SK-N-SH (cell line): ENCODE measurements at places on chromosomes 1 and 21. TPM values are rescaled to one million over a fixed set of nuclear protein-coding genes. Genes with fewer than 3 reads are reported as not detected.

DNA sequence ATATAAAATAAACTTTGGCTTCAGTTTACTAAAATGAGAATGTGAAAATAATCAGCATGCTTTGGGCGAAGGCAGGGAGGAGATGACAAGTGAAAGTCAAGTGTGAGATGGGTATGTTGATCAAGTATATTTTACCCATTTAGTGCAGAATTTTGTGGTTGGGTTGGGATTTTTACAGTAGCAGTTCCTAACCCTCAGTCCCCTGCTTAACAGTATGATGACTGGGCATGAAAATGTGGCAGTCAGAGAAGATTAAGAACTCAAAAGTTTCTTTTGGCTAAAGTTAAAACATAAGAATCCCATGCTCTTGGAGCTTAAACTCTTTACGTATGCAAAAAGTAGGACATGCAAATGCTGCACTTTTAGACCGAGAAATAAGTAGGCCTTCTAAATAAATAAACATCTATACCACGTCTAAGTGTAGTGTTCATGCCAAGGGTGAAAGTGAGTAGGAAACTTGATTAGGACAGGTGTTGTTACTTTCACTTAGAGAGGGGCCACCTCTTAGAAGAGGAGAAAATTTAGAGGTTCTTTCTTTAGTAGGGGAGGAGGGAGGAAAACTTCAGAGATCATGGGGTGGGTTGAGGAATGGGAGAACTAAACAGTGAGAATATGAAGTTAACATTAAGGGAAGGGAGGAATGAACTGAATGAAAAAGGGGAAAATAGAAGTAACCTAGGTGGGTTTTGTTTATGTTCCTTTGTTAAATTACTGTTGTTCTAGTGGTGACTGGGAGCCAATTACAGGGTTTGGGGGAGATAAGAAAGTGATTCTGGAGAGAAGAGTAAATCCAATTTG, 127.8 kb downstream of the OSBPL9 start:
- H3K4me3 ChIP-seq: no peak overlapping the region
- H3K4me1 ChIP-seq: no peaks in the 10 kb centered on the region; the same call in 1 of the 2 replicates

DNA sequence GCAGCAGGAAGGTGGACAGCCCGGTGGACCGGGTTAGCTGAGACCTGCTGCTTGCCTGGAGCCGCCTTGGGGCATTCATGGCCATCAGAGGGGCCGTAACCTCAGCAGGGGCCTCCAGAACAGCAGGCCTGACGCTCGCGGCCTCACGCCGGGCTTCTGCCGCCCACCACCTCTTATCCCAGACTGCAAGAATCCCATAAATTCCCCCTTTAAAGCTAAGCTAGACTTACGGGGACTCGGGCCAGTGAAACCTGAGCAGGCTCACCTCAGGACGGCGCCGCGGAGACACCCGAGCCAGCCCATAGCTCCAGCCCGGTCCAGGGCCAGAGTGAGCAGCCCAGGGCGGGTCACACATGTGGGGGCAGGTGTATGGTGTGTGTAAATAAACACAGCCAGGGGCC, 132.3 kb downstream of the GLIS1 start:
- DNase-seq: peak; percentile 24
- no peaks in the 10 kb centered on the region for H3K36me3 ChIP-seq
- H3K4me1 ChIP-seq: peaks cover 7% of the 10 kb centered on the region; the same call in 1 of the 2 replicates
- H3K27ac ChIP-seq: no peak overlapping the region
- H3K27me3 ChIP-seq: no peaks in the 10 kb centered on the region

DNA sequence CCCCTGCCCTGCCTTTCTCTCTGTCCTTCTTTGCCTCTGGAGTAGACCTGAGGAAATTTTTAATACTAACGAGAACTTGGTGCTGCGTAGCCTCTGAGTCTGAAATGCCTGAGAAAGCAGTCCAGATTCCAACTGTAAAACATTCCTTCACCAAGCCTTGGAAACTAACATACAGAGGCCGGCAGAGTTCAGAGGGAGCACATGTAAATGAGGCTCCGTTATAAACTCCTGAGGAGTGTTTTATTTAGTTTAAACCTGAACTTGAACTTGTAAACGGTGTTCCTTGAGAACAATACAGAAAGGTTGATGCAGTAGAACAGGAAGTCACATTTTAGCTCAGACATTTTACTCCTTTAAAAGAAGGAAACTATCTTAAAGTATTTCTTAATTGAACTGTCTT, 280.7 kb downstream of the TM2D1 start:
- H3K4me3 ChIP-seq: no peak overlapping the region
- H3K27me3 ChIP-seq: no peaks in the 10 kb centered on the region
- H3K4me1 ChIP-seq: peaks cover 20% of the 10 kb centered on the region
- H3K36me3 ChIP-seq: no peaks in the 10 kb centered on the region
- no peak for DNase-seq

DNA sequence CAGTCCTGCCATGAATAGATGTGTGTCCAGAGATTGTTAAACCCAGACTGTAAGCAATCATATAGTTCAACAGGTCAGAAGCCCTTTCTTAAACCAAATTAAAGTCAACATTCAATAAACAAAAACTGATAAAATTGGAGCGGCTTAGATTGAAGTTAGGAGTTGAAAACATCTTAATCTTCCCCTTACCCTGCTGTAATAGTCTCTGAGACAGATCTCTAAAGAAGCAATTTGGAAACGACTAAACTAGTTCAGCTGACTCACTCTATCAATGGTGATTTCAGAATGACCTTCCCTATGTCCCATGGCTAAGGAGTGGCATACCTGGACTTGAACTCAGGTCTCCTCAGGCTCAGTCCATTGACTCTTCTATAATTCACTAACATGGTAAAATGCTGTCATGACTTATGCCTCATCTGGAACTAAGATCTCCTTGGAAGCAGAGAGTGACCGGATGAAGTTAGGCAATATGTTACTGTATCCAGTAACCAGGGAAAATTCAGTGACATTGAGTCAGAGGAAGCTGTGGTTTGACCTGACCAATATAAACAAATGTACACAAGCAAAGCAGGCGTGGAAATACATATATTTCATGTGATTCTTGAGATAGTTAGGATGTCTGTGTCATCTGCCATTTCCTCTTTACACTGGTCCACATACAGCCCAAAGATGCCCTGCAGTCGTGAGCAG, 30.1 kb downstream of the SGIP1 start:
- H3K27me3 ChIP-seq: no peaks in the 10 kb centered on the region
- H3K4me3 ChIP-seq: no peak overlapping the region
- peak overlapping the region; percentile 63 for H3K27ac ChIP-seq
- H3K36me3 ChIP-seq: peaks cover 5% of the 10 kb centered on the region; the same call in 1 of the 2 replicates
- peaks cover 26% of the 10 kb centered on the region for H3K4me1 ChIP-seq
- no peak for DNase-seq

GRCh38 chr1:157450106-157450505, 102.2 kb downstream of the FCRL5 start:
- H3K4me3 ChIP-seq: no peak overlapping the region
- no peak overlapping the region for H3K27ac ChIP-seq
- DNase-seq: no peak
- H3K36me3 ChIP-seq: no peaks in the 10 kb centered on the region
- H3K4me1 ChIP-seq: no peaks in the 10 kb centered on the region

KRTAP13-2 gene
- not detected in 2 replicates for polyA plus RNA-seq

GRCh38 chr1:228882041-228882770, 146.9 kb downstream of the RHOU start:
- H3K27me3 ChIP-seq: no peaks in the 10 kb centered on the region
- DNase-seq: no peak
- no peak overlapping the region for H3K4me3 ChIP-seq
- H3K27ac ChIP-seq: no peak overlapping the region
